Kidney capillary endothelial cell (primary cell): ENCODE measurements at places on chromosomes 13 and 19.

DNA sequence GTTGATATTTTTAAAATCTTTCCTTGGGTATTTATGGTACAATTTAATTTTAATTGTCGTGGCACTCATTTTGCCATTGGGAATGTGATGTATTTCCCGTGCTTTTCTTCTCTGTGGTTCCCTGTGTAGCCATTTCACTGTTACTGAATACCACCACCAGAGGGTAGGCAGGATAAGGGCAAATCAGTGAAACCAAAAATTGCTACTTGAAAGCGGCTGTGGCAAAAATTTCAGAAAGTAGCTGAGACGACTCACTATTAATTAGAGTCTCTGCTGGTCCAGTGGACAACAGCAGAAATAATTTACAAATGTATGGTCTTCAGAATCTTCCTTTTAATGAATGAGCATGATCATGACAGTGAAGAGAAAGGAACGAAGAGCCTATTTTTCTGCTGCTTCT, 34.4 kb upstream of the MIR17HG start:
- peak; percentile 23 for DNase-seq

DNA sequence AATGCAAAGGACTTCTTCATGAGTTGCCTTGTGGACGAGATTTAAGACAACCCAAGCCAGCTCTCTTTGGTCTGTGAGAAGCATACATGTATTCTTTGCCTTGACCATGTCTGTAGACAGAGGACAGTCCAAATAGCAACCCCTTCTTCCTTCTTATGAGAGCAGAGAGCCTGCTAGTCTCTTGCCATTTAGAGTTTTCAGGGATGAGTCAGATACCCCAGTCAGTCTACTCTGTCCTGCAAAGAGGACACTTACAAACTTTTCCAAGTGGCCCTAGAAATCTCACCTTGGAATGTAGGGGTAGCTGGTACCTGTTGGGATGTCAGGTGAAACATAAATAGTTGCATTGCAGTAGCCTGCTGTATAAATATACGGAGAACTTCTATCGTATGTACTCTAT, 36.7 kb downstream of the DNAJC3 start:
- DNase-seq, result no peak

- peak; percentile 69 for DNase-seq
These were observed at the start of gene SELENOW for GRCh38 chr19:47778049-47778953. Gene SELENOW, plus strand, starts transcription at chr19:47778703. Its CDS starts 83 bp downstream, at chr19:47778786.

- no peak for DNase-seq
These were observed 12.7 kb downstream of the MED25 start for GRCh38 chr19:49830766-49831165.

DNA sequence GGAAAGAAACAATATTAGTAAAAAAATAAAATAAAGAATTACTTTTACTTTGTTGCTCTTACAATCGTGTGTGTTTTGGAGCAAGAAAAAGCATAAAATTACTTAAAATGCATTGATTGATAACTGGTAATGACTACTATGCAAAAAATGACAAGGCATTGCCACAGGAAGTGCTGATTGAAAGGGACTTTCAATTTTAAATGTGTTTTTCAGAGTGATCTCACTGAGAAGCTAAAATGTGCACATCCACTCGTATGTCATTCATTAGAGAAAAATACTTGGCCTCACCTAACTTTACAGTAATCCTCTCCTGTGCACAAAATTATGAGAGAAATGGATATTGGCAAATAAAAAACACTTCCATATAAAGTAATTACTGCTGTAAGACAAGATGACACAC, 934.9 kb downstream of the SLITRK6 start:
- no peak for DNase-seq

- DNase-seq, result no peak
These were observed 2.4 kb downstream of the MEDAG start for GRCh38 chr13:30908416-30908980.

- DNase-seq, result peak; percentile 96
These were observed at the start of gene MBD3 for GRCh38 chr19:1592755-1593500. Gene MBD3, minus strand, starts transcription at chr19:1592865. Its CDS starts 234 bp downstream, at chr19:1592631.

DNA sequence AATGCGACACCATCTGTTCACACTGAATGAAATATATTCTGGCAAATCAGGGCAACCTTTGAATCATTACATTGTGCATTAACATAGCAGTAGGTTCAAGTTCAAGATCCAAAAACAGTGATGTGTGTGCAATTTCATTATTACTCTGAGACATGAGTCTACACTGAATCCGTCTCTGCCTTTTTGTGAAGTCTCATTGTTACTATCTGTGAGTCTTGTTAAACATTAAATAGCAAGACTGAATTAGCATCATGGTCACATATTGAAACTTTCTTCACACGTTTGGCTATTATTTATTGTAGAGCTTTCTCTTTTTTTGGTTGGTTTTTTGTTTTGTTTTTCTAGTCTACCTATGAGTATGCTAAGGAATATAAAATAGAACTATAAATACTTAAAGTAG, 117.1 kb upstream of the SLITRK5 start:
- no peak for DNase-seq
